Astrocyte of the cerebellum (primary cell): ENCODE measurements at places on chromosomes 11 and 22.

DNA sequence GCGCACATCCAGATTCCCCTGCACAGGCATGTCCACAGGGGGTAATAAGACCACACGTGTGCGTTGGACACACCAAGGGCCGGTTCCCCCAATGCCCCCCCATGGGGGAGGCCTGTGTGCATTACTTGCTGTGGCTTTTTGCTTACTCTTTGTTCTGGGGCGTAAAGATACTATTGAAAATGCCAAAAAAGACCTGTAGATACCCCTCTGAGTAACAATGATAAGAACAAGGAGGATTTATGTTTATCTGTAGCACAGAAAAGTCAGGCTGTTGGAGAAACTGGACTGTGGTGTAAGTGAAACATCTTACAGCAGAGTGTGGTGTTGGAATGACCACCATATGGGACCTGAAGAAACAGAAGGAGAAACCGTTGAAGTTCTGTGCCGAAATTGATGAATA lies 103.2 kb downstream of the TBC1D22A start:
- no peak for DNase-seq

- DNase-seq, result no peak
Measured at GRCh38 chr11:130100381-130101095, 30.8 kb downstream of the APLP2 start.

- no peak for DNase-seq
Measured at GRCh38 chr11:17352950-17353820, 1.6 kb downstream of the NCR3LG1 start.

DNA sequence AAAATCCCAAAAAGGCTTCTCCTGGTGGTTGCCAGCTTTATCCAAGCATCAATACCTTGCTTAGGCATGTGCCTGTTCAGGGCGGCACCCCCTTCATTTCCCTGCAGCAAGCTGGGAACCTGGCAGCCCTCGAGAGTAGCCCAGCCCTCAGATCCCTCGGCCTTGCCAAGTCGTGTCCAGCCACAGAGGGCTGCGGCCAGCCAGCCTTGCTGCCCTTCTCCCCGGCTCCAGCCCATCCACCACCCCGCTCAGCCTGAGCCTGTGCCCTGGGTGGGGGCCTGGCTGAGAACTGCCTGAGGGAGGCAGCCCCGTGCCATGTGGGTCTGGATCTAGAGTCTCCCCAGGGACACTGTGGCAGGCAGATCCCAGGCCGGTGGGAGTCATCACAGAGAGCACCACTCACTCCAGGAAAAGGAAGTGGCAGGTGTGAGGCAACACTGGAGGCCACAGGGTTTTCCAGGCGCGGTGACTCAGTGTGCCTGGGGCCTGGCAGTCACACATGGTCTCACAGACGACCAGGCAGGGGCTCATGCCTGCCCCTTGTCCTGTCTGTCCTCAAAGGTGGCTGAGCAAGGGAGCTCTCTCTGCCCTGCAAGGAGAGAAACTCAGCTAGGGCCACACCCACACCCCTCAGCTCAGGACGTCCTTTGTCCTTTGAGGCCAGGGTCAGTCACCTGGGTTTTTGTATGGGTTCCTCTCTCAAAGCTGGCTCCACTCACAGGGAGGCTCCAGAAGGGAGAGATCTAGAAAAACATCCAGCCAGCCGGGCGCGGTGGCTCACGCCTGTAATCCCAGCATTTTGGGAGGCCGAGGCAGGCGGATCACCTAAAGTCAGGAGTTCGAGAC lies 12.2 kb upstream of the CDC42BPG start:
- no peak for DNase-seq

GRCh38 chr11:94803491-94803890 lies 35.3 kb downstream of the AMOTL1 start:
- DNase-seq, result no peak
